ENCODE measurements at places on chromosomes 5 and 9. TPM values are rescaled to one million over a fixed set of nuclear protein-coding genes. Genes with fewer than 3 reads are reported as not detected.
A peak's percentile ranks its signal among the peaks of the same experiment; 100 is the strongest.

DNA sequence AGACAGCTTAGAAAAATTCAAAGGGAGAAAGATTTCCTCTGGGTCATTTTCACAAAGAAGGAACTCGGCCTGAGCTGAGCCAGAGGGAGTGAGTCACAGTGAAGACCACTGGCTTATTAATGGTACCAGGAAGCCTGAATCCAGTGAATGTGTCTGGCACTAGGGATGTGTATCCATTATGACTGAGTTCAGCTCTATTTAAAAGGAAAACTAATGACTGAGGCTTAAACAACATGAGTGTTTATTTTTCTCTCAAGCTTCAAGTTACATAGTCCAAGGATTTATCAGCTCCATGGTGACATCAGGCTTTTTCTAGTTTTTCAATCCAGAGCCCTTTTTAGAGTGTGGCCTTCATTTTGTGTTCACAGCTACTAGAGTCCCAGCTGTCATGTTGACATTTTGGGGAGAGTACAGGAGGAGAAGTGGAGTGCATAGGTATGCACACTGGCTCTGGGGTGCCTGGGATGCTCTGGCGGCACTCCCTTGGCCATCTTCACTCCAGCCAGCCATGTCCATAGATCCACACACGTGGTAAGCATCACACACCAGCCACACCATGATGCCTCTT, 159.5 kb upstream of the ERCC6L2 start:
- no peaks in the 10 kb centered on the region for H3K27me3 ChIP-seq
- DNase-seq: no peak
- no peaks in the 10 kb centered on the region for H3K36me3 ChIP-seq
- no peak overlapping the region for H3K27ac ChIP-seq
- no peak overlapping the region for H3K4me3 ChIP-seq

LMX1B gene
- polyA plus RNA-seq: 0.06 TPM

DNA sequence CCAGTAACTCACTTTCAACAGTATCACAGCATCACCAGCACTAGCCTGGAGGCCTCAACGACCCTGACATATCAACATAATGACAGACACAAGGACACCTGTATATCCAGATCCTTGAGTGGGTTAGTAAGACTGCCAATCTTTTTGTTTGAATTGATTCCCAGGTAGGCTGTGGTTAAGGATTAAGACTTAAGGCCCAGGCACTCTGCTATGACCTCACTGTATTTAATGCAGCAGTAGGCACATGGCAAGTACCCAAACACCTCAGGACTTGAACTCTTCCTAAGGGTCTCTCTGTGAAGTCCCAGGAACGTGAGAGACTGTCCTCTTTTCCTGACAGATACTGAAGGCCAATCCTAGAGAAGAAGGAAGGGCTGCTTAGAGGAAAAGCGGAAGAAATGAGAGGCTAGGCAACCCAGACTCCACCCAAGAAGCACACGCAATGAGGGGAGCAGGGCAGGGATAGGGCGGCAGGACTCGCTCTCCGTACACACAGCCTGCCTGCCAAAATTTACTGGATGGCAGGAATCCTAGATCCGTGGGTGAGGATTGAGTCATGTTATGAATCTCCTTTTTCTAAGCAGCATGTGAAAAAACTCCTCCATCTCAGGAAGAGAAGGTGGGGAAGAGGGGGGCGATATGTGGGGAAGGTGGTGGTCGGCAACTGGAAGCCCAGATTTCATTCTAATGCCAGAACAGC, 93.4 kb downstream of the SIL1 start:
- no peaks in the 10 kb centered on the region for H3K36me3 ChIP-seq
- no peaks in the 10 kb centered on the region for H3K27me3 ChIP-seq
- peak; percentile 71 for DNase-seq
- H3K4me3 ChIP-seq: no peak overlapping the region
- no peaks in the 10 kb centered on the region for H3K4me1 ChIP-seq

GRCh38 chr9:89593727-89594427, 10.9 kb upstream of the GADD45G start:
- no peaks in the 10 kb centered on the region for H3K36me3 ChIP-seq
- H3K27ac ChIP-seq: no peak overlapping the region
- H3K4me3 ChIP-seq: no peak overlapping the region
- DNase-seq: no peak
- H3K4me1 ChIP-seq: no peaks in the 10 kb centered on the region

GRCh38 chr9:32965566-32965965, 35.9 kb downstream of the APTX start:
- no peak overlapping the region for H3K27ac ChIP-seq
- no peak overlapping the region for H3K4me3 ChIP-seq
- no peaks in the 10 kb centered on the region for H3K27me3 ChIP-seq

DNA sequence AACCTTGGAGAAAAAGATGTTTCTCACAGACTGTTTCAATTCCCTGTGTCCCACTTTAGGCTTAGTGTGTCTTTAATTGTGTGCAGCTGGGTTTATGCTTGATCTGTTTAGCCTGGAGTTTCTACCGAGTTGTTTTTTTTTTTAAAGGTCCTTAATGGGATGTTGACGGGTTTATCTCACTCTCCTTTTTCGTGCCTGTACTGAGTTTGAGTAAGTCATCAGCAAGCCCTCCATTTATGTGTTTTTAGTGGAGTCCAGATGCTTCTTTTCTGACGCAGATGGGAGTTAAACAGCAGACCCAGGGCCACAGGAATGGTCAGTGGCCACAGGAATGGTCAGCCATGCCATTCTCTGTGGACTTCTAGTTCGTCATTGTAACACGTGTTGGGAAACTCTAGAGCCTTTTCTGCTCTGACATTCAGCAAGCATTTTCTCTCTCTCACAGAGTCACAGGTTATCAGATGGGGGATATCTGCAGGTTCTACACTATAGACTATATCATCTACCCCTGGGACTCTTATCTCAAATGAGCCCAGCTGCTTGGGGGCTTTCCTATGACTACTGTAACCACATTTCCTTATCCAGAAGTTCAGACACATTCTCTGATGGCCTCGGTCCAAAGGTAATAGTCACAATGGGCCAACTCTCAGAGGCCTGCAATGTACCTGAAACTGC, 190.5 kb downstream of the TTLL11 start:
- no peaks in the 10 kb centered on the region for H3K36me3 ChIP-seq
- no peaks in the 10 kb centered on the region for H3K4me1 ChIP-seq
- no peaks in the 10 kb centered on the region for H3K27me3 ChIP-seq
- no peak overlapping the region for H3K27ac ChIP-seq

DNA sequence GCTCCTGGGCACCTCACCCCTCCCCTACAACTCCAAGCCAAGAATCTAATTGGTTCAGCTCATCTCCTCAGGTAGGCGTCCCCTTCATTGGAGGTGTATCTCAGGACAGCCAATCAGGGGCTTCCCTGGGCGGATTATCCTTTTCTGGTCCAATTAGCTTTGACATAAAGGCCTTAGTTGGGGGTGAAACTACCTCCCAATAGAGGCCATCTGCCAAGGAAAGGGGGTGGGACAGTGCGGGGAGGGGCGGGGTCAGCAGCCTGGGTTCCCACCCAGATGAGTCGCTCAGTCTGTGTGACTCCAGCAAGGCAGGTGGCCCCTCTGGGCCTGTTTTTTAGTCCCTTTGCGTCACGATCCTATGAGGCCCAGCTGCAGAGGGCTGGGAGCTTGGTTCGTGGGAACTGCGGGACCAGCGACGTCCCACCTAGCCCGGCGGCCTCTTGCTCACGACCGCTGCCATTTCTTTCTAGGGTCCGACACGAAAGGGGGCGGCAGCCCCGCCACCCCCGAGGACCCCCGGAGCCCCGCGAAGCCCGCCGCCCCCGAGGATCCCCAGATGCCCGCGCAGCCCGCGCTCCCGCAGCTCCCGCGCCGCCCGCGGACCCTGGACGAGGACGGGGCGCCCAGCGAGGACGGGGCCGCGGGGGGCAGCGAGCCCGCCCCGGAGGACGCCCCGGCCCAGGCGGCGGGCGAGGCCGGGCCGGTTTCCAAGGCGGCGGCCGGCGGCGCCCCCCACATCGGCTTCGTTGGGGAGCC, 8.9 kb downstream of the PRRT1B start:
- peaks cover 13% of the 10 kb centered on the region for H3K27me3 ChIP-seq
- no peak overlapping the region for H3K27ac ChIP-seq

MORN5 gene
- 19.0 TPM for polyA plus RNA-seq

All from lung (tissue), 17 donors.